ENCODE measurements at places on chromosomes 6 and 20.

- no peak for DNase-seq
Measured at GRCh38 chr6:27542485-27542884, 69.6 kb upstream of the ZNF184 start.

DNA sequence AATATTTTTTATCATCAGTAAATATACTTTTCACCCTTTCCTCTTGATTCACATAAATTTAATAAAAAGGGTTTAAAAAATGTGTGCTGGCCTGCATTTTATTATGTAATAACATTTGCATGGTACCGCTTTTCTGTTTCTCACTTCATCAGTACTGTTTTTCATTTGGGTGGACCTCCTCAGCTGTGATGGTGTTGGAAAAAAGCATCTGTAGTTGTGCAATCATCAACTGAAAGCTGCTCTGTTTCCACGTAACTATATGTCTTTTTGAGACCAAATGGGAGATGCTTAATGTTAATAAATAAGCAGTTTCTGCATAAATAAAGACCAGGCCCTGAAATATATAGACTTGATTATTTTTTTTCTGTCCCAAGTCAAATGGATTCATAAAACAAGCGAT, 31.6 kb upstream of the CENPW start:
- DNase-seq: no peak

- no peak for DNase-seq
Measured at GRCh38 chr6:6699741-6700367, 111.3 kb downstream of the LY86 start.

DNA sequence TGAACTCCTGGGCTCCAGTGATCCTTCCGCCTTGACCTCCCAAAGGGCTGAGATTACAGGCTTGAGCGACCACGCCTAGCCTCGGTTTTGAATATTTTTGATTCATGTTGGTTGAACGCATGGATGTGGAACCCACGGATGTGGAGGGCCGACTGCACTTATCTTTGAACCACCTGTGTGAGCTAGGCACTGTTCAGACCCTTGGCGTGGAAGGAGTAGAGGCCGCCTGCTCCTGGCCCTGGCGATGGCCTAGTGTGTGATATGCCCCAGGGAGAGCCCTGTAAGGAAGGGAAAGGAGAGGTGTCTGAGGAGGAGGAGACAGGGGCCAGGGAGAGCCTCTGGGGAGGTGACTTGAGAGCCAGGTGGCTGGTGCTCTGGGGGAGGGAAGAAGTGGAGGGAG, 64.3 kb downstream of the BCAS4 start:
- no peak for DNase-seq

GRCh38 chr6:56101141-56101553, 146.2 kb downstream of the COL21A1 start:
- no peak for DNase-seq

GRCh38 chr6:105212587-105212986, 32.8 kb upstream of the POPDC3 start:
- DNase-seq: no peak

GRCh38 chr6:146850238-146850896, 251.6 kb downstream of the ADGB start:
- DNase-seq: peak; percentile 80

GRCh38 chr6:34535199-34535598, 20.9 kb downstream of the SPDEF start:
- DNase-seq: no peak

- no peak for DNase-seq
Measured at GRCh38 chr20:32034581-32035425, 17.2 kb upstream of the HCK start.

GRCh38 chr6:135932651-135933050, 81.2 kb downstream of the PDE7B start:
- no peak for DNase-seq

DNA sequence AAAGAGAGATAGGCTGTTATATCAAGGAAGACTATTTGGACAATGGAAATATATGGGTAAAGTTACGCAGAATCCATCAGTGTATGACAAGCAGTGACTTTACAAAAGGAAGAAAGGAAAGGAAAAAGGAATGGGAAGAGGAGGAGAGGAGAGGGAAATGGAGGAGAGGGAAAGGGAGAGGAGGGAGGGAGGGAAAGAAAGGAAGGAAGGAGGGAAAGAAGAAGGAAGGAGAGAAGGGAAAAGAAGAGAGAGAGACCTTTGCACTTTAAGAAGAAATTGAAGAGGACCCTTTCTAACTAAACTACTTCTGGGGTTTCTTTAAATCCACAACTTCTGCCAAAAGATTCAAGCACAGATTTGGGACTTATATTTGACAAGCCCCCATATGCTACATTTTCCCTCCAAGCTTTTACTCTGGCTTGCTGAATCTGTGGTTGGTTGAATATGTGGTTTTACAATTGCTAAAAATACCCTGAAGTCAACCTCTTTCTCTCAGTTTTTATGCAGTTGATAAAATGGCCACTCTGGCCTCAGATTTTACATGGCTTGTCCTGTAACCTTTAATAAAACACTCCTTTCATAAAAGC, 120.8 kb upstream of the RAB32 start:
- DNase-seq: no peak

Data from activated T-cell treated with anti-CD3 and anti-CD28 coated beads, Interleukin-2, amount 50 U/mL, for 72 hours (primary cell).